CD8-positive, alpha-beta memory T cell (primary cell): ENCODE measurements at places on chromosomes 2 and 18. TPM values are rescaled to one million over a fixed set of nuclear protein-coding genes. Genes with fewer than 3 reads are reported as not detected.

The AQP12B gene
- not detected for total RNA-seq

The RNF152 gene
- total RNA-seq: 0.13 TPM

The INO80C gene
- 27.0 TPM for total RNA-seq

The ASPRV1 gene
- 0.64 TPM for total RNA-seq

The FAM210A gene
- 38.8 TPM for total RNA-seq

The MDH1B gene
- total RNA-seq: 1.2 TPM

The ALS2 gene
- total RNA-seq: 16.9 TPM

DNA sequence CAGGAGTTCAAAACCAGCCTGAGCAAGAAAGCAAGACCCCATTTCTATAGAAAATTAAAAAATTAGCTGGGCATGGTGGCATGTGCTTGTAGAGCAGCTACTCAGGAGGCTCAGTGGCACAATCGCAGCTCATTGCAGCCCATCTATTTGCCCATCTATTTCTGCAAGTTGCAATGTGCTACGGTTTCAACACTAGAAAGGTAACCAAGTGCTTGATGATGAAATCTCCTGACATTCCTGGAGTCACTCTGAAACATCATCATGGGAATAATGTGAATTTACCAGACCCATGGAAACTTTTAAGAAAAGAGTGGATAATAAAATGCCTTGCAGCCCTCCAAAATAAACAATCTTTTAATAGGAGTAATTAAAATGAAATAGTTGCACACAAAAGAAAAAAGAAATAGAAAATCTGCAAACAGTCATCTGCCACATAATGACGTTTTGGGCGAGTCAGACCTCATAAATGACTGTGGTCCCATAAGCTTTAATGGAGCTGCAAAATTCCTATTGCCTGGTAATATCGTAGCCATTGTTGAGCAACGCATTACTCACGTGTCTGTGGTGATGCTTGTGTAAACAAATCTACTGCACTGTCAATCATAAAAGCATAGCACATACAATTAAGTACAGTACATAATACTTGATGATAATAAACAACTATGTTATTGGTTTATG lies 46.6 kb upstream of the AMMECR1L start:
- H3K27ac ChIP-seq: no peak overlapping the region
- no peaks in the 10 kb centered on the region for H3K27me3 ChIP-seq
- DNase-seq: no peak
- H3K4me1 ChIP-seq: no peaks in the 10 kb centered on the region
- no peak overlapping the region for H3K4me3 ChIP-seq

DNA sequence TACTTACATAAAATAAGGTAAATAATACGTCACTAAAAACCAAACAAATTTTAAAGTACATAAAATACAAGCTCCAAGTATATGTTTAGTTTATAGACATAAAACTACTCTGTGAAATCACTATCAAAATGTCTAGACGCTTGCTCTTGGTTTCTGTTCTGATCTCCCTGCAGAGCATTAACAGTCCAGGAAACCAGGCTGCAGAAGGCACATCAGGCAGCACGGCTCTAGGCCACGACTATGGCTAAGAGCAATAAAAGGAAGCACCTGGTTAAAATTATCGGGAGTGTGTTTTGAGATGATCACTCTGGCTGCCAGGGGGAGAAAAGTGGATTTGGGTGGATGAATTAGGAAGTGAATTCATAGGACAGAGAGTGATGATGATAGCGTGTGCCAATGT lies 196.0 kb upstream of the SPHKAP start:
- H3K36me3 ChIP-seq: no peaks in the 10 kb centered on the region
- H3K27me3 ChIP-seq: no peaks in the 10 kb centered on the region
- H3K4me1 ChIP-seq: no peaks in the 10 kb centered on the region
- DNase-seq: no peak

- H3K4me3 ChIP-seq: no peak overlapping the region
- H3K4me1 ChIP-seq: no peaks in the 10 kb centered on the region
- no peak overlapping the region for H3K27ac ChIP-seq
- H3K27me3 ChIP-seq: no peaks in the 10 kb centered on the region
- no peak for DNase-seq
These were observed 159.7 kb downstream of the CD226 start for GRCh38 chr18:69787825-69788547.

DNA sequence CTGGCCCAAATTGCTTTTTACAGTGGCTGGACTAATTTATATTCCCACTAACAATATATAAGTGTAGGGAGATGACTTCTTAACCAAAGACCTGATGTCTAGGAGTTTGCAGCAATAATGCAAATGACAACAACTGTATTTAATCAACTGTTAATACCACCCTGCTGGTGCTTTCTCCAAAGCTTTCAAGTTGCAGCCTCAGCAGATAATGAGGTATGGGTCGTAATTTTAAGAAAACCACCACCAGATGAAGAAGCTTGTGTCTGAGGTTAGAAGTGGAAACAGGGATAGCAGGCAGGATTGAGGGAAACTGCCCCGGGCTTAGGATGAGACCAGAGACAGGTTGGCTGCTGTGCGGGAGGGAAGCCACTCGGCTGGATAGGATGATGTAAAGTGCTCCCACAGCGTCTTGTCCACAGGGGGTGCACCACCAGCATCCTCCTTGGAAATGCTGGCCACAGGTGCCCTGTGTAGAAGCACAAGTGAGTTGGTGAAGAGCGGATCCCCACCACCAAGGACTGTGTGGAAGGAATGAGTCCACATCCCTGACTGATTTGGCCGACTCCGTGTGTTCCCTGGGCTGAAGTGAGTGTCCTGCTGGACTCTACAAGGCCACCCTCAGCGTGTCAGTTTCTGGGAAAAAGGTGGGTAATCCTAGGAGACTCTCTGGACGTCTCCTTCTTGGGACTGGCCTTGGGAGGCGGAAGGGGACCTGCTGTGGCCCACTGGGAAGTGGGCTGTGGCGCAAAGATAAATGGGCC lies 76.1 kb upstream of the SMAD2 start:
- H3K36me3 ChIP-seq: no peaks in the 10 kb centered on the region
- H3K27me3 ChIP-seq: peaks cover 6% of the 10 kb centered on the region
- DNase-seq: no peak
- no peak overlapping the region for H3K27ac ChIP-seq
- peaks cover 4% of the 10 kb centered on the region for H3K4me1 ChIP-seq

DNA sequence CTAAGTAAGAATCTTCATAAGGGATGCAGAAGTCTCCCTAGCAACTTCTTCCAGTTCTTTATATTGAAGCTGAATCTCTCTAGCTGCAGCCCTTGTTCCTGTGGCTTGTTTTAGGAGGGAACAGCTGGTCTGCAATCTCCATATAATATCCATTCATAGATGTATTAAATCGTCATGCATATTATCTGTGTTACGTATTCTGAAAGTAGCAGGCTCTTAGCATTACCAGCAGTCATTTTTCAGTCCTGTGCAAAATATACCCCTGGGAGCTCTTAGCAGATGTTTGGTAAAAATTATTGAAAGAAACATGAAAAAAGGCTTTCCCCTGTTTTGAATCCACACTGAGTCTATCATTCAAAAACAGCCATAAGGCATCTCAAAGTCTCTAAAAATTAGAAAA lies 385.3 kb downstream of the IRS1 start:
- no peak for DNase-seq
- no peaks in the 10 kb centered on the region for H3K36me3 ChIP-seq
- H3K27ac ChIP-seq: no peak overlapping the region

DNA sequence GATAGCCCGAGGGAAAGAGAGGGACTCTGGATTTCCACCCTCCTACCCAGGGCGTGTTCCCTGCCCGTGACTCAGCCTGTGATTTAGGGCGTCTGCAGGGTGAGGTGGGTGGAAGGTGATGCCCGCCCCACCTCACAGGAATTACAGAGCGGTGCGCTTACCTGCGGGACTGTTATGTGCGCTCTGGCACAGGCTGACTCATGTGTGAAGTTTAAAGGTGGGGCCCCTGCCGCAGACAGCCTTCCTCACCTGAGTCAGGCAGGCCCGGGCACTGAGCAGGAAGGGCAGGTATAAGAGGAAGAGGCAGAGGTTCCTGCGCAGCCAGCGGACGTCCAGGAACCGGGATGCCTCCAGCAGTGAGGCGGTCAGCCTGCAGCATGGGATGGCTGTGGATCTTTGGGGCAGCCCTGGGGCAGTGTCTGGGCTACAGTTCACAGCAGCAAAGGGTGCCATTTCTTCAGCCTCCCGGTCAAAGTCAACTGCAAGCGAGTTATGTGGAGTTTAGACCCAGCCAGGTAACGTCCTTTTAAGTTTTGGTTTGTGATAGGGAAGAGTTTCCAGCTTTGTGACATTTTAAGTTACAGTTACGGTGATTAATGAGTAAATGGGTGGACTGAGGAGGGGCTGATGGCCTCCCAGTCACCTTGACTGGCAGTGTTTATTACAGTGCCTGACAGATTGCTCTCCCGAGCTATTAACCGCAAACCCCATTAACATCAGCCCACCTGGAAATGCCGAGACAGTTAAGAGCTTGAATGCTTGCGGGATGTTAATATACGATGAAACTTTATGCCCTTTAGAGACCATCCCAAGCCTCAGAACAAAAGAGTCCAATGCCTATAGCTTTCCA lies 141.6 kb upstream of the TTC39C start:
- no peaks in the 10 kb centered on the region for H3K27me3 ChIP-seq
- H3K36me3 ChIP-seq: no peaks in the 10 kb centered on the region
- DNase-seq: peak; percentile 42
- H3K4me1 ChIP-seq: peaks cover 37% of the 10 kb centered on the region
- no peak overlapping the region for H3K27ac ChIP-seq

- H3K4me3 ChIP-seq: no peak overlapping the region
- H3K27me3 ChIP-seq: no peaks in the 10 kb centered on the region
- H3K36me3 ChIP-seq: no peaks in the 10 kb centered on the region
These were observed 9.5 kb upstream of the CETN1 start for GRCh38 chr18:570697-571096.

DNA sequence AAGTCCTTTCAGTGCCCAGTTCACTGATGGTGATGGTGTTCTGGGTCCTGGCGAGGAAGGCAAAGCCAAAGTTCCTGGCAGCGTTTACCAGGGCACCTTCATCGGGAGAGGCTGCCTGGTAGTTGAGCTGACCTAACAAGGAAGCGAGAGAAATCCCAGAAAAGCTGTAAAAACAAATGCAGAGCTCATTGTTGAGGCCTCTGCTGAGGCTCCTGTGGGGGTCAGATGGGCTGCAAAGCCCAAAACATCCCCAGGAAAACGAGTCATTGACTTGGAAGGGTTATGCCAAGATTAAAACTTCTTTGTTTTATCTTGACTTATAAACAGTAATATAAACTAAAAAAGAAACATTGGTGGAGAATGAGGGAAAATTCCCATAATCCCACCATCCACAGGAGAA lies 53.3 kb upstream of the NARS1 start:
- H3K27me3 ChIP-seq: no peaks in the 10 kb centered on the region
- H3K4me3 ChIP-seq: no peak overlapping the region
- H3K36me3 ChIP-seq: no peaks in the 10 kb centered on the region
- no peak for DNase-seq

GRCh38 chr2:12244070-12244469 lies 472.7 kb upstream of the TRIB2 start:
- H3K27me3 ChIP-seq: no peaks in the 10 kb centered on the region
- no peak overlapping the region for H3K27ac ChIP-seq
- no peaks in the 10 kb centered on the region for H3K36me3 ChIP-seq
- no peaks in the 10 kb centered on the region for H3K4me1 ChIP-seq
- DNase-seq: no peak

DNA sequence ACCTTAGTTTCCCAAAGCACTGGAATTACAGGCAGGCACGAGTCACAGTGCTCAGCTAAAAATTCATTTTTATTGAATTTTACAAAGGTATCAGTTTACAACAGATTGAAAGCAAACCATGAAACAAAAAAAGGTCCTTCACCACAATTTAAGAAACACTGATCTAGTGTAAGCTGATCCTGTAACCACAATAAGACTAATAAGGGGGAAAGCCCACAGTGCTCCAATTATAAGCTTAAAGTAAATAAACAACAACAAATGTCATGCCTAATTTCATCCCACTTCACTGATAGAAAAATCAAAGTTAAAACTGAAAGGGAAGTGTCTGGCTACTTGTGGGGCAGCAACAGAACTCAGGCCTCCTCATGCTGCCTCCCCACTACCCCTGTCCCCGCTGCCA lies 49.2 kb downstream of the ICA1L start:
- no peak overlapping the region for H3K4me3 ChIP-seq
- no peaks in the 10 kb centered on the region for H3K27me3 ChIP-seq
- no peak overlapping the region for H3K27ac ChIP-seq
- no peaks in the 10 kb centered on the region for H3K4me1 ChIP-seq
- DNase-seq: no peak
- H3K36me3 ChIP-seq: no peaks in the 10 kb centered on the region

GRCh38 chr18:44730803-44731529 lies 50.3 kb downstream of the SETBP1 start:
- H3K4me3 ChIP-seq: no peak overlapping the region
- H3K27ac ChIP-seq: no peak overlapping the region
- no peaks in the 10 kb centered on the region for H3K27me3 ChIP-seq
- no peak for DNase-seq

- no peaks in the 10 kb centered on the region for H3K27me3 ChIP-seq
- no peaks in the 10 kb centered on the region for H3K4me1 ChIP-seq
- no peak for DNase-seq
- no peak overlapping the region for H3K4me3 ChIP-seq
- no peak overlapping the region for H3K27ac ChIP-seq
- H3K36me3 ChIP-seq: no peaks in the 10 kb centered on the region
These were observed 120.5 kb upstream of the CCDC68 start for GRCh38 chr18:55079481-55080355.

GRCh38 chr18:55419132-55419946 lies 168.7 kb downstream of the TCF4 start:
- H3K36me3 ChIP-seq: no peaks in the 10 kb centered on the region
- no peak overlapping the region for H3K4me3 ChIP-seq
- no peak for DNase-seq
- no peaks in the 10 kb centered on the region for H3K4me1 ChIP-seq
- no peaks in the 10 kb centered on the region for H3K27me3 ChIP-seq
- H3K27ac ChIP-seq: no peak overlapping the region

DNA sequence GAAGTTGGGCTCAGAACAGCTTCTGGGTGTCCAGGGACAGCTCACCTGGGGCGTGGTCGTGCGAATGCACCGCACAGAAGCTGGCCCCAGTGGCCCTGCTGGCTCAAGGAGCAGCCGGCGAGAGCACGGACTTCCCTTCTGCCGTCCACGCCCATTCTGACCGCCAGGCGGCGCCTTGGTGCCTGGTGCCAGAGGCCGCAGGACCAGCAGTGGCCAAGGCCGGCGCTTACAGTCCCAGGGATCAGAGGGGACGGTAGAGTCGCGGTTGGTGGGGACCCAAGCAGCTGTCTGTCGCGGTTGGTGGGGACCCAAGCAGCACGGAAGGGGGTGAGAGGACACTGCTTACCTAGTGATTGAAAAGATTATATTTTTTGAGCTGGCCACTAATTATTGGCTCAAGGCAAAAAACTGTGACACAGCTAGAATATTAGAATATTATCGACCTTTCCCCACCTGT lies 25.7 kb downstream of the NPPC start:
- no peak overlapping the region for H3K4me3 ChIP-seq
- H3K27ac ChIP-seq: no peak overlapping the region
- no peaks in the 10 kb centered on the region for H3K36me3 ChIP-seq
- peak; percentile 36 for DNase-seq
- H3K4me1 ChIP-seq: no peaks in the 10 kb centered on the region
